ENCODE measurements at places on chromosomes 2 and 18. TPM values are rescaled to one million over a fixed set of nuclear protein-coding genes. Genes with fewer than 3 reads are reported as not detected.

PLGLB2 gene
- 2.0 TPM for polyA plus RNA-seq

DNA sequence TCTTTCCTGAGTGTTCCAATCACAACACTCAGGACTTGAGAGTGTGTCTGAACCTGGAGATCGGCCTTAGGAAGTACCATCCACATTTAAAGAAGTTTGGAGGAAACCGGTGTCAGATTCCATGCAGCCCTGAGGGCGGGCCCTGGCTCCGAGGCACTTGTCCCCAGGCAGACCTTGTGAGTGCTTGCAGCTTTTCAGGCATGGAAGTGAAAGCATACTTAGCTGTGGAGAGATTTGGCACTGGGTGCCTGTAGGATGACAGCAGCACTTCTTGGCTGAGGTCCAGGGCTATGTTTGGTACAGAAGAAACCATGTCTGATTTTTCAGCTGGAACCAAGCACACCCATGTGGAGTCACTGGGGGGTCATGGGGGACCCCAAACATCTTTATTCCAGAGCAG lies 230.8 kb downstream of the SEPTIN10 start:
- no peak for DNase-seq

DNA sequence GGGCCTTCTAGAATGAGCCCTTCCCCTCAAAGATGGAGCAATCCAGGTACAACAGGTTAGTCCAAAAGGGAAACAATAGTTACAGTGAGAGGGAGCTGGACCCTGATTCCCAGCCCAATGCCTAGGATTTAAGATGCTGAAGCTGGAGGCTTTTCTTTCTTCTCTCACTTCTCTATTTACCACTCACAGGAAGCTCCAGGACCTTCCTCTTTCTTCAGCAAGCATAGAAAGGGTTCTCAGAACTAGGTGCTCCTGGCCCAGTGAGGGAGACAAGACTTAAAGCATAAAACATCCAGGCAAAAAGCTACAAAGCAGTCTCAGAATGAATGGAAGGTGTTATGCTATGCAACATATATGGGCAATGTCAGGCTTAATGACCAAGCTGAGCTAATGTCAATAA lies 279.0 kb downstream of the SRBD1 start:
- no peak for DNase-seq

ACTG2 gene
- not detected for polyA plus RNA-seq

DNA sequence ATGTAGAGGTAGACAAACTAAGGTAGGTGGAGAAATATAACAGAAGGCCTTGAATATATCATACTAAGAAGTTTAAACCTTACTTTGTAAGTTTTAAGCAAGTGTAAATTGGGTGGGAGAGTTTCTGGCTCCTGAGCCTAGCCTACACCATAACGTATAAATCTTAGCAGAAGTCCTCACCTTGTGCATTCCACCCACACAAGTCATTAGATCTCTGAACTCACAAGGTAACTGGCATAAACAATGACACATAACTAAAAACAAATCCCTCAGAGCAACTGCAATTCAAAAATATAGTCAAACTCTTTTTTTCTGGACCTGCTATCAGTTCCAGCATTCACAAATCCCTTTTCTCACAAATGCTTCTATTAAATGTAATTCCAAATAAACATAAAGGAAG lies 9.4 kb downstream of the REV1 start:
- DNase-seq, result no peak

DSEL gene
- polyA plus RNA-seq, result 0.10 TPM

- DNase-seq, result peak; percentile 52
These were observed 756 bp downstream of the ABI2 start for GRCh38 chr2:203328760-203329540.

GRCh38 chr2:183229386-183229785 lies 105.1 kb downstream of the NUP35 start:
- DNase-seq, result no peak

PID1 gene
- polyA plus RNA-seq, result 0.10 TPM

Measured in B cell (primary cell).